Right ventricle myocardium inferior (tissue), 1 donor: ENCODE measurements at places on chromosomes 5 and 9.
A peak's percentile ranks its signal among the peaks of the same experiment; 100 is the strongest.

GRCh38 chr5:126917918-126918614 is 112.3 kb downstream of the MARCHF3 start:
- DNase-seq, result peak; percentile 65

GRCh38 chr9:128861501-128861900 is 20.2 kb downstream of the KYAT1 start:
- DNase-seq, result no peak

- DNase-seq, result no peak
Measured at GRCh38 chr9:130915096-130915447, 18.5 kb upstream of the QRFP start.

DNA sequence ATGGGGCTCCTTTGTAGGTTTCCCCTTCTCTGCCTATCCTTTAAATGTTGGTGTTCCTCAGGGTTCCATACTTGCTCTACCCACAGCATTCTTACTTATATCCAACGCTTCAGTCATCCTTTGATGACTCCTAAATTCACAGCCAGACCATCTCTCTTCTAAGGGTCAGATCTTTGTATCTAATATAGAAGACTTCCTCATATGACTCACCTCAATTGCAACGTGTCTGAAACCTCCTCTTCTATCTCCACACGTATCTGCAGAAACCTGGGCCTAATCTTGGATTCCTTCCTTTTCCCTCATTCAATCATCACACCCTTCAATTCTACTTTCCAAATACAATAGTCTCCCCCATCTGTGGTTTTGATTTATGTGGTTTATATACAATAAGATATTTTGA is 68.3 kb downstream of the HMGCR start:
- no peak for DNase-seq

DNA sequence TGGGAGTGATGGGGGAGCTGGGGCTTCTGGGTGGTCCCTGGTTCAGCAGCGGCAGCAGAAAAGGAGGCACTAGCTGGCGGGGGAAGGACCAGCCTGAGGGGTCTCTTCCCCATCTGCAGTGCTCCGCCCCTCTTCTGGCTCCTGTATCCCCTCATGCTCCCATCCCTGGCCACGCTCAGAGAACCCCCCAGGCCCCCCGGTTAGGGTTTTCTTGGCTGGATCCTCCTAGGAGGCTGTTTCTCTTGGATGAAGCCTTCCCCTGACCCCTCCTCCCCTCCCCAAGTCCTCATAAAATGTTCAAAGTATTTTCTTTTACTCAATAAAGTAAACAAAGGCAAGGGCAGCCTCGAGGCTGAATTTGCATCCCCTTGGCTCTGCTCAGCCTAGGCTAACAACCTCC is 60.8 kb downstream of the FGF18 start:
- DNase-seq, result no peak

DNA sequence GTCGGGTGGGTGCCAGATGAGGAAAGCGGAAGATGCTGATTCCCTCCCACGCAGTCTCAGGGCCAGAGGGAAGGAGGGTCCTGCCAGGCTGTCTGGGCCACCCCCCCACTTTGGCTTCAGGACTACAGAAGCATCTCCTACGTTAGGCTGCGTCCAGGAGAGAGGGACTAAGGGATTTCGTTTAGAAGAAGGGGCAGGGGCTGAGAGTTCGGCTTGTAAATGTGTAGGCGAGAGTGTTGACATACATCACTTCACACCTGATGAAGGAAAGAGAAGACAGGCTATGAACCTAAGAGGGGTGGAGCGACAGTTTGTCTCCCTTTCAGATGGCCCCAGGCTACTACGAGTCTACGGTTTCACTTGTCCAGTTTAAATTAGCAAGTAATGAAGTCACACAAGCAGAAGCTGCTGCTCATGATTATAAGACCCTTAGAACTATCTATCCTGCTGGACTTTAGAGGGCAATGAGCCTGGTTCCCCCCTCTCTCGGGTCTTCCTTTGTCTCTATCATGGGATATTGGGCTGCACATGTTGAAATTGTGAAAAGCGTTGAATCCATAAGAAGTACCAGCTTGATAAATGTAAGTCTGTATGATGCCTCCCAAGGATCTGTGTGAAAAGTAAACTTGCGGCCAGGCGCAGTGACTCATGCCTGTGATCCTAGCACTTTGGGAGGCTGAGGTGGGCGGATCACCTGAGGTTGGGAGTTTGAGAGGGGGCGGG is 193.0 kb downstream of the AOPEP start:
- DNase-seq, result no peak

- DNase-seq, result no peak
Measured at GRCh38 chr5:155562158-155562557, 548.6 kb downstream of the KIF4B start.

- DNase-seq, result no peak
Measured at GRCh38 chr5:109479260-109479860, 69.6 kb upstream of the PJA2 start.

GRCh38 chr5:16980983-16981382 is 44.9 kb upstream of the MYO10 start:
- no peak for DNase-seq

- DNase-seq, result no peak
Measured at GRCh38 chr5:132478366-132478871, 12.2 kb downstream of the IRF1 start.

DNA sequence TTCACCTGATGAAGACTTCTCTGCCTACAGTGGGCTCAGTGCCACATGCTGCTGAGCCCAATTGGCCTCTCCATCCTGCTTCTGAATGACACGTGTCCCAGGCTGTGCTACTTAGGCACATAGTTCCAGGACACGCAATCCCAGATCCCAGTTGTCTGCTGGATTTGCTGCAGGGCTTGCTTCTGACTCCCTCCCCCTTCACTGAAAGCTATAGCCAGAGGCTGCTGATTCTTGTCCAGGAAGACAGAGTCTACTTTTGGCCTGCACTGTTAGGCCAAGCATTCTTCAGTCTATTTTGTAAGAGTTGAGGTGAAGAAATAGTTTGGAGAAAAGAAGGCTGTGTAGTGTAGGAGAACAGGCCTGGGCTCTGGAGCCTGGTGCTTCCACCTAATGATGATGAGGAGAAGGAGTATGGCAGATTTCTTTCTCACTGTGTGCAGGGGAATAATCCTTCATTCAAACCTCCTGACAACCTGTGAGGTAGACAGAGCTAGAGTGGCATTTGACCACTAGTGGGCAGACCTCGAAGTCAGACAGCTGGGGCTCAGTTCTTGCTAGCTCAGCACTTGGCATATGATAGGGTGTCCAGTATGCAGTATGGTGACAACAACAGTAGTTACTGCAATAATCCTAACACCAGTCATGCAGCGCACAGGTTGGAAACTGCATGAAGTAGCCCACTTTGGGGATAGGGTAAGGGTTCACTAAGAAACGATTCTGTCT is 19.5 kb upstream of the ASPN start:
- no peak for DNase-seq

DNA sequence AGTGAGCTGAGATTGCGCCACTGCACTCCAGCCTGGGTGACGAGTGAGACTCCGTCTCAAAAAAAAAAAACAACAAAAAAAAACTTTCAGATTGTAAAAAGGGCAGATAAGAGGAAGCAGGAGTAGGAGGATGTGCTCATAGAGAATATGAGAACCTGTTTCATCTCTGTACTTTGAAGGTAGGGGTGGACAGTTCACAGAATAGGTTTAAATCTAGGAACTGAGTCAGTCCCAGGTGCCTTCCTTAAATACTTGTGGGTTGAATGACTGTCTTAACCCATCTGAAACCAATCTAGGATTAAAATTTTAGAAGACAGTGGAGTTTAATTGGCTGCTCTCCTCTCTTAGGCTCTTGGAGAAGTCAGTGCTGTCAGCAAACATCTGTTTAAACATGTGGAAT is 12.4 kb downstream of the POLK start:
- DNase-seq, result no peak

- no peak for DNase-seq
Measured at GRCh38 chr5:154967421-154968024, 26.6 kb downstream of the MRPL22 start.

GRCh38 chr5:566636-567309 is 42.5 kb upstream of the SLC9A3 start:
- no peak for DNase-seq

DNA sequence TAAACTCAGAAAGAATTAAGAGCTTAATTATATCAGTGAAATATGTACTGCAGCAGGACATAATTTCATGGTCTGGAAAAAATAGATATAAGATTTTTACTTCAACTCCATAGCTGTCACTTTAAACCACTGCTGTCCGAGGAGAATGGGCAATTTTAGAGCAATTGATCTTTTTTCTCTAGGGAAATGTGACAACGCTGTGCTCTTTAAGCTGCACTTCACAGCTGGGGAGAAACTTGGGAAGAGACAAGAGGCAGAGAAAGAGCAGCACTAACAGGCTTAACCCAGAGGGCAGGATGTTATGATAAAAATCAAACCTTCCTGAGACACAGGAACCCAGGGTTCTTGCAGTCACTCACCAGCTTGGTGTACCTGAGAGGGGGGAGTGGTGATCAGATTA is 92.0 kb downstream of the SPOCK1 start:
- DNase-seq, result no peak

- DNase-seq, result no peak
Measured at GRCh38 chr9:132697230-132697629, 27.0 kb downstream of the GTF3C4 start.

DNA sequence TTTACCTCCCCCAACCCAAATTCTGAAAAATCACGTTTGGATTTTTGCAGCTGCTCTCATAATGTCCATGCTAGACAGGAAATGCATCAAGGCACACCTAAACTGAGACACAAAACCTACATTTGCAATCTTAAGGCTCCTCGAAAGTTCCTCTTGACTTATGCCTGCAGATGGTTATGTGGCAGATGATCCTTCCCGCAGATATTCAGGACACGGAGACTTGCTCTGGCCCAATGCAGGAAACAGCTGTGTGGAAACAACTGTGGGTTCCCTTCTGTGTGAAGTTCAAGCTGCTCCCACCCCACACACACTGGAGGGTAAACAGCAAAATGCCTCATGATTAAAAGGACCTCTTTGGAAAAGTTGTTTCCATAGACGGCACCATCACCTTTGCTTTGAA is 253.8 kb downstream of the EBF1 start:
- DNase-seq, result no peak

GRCh38 chr5:156388233-156388632 is 61.3 kb downstream of the SGCD start:
- no peak for DNase-seq

- DNase-seq, result no peak
Measured at GRCh38 chr9:126984969-126985368, 70.4 kb downstream of the RALGPS1 start.

GRCh38 chr9:113350937-113351336 is 1.6 kb downstream of the BSPRY start:
- no peak for DNase-seq

DNA sequence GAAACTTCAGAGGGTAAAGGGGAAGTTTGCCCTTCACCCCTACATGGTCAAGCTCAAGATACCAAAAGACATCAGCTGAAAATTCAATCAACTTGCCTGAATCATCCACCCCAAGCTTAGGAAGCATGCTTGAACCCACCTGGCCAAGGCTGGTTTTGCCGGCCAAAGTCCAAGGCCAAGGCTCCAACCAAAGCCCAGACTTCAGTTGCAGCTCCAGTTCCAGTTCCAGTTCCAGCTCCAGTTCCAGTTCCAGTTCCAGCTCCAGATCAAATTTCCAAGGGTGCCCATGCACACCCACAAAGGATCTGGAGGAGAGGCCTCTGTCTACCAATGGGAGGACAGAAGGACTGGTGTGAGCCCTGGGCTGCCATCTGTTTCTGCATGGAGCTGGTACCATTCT is 4.6 kb upstream of the SERINC5 start:
- no peak for DNase-seq

- DNase-seq, result no peak
Measured at GRCh38 chr9:131727795-131728545, 11.9 kb downstream of the RAPGEF1 start.

DNA sequence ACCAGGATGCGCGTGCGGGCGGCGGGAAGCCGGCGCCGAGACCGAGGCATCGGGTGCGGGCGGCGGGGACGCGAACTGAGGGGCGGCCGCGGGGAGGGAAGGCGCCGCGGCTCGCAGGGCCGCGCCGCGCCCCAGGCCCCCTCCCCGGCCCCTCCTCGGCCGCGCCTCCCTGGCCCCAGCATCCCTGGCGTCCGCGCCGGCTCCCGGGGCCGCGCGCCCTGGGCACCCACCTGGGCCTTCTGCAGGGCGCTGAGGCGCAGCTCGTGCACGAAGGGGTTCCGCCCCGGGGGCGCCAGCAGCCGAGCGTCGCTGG is 324 bp downstream of the LPCAT1 start:
- DNase-seq, result peak; percentile 76

DNA sequence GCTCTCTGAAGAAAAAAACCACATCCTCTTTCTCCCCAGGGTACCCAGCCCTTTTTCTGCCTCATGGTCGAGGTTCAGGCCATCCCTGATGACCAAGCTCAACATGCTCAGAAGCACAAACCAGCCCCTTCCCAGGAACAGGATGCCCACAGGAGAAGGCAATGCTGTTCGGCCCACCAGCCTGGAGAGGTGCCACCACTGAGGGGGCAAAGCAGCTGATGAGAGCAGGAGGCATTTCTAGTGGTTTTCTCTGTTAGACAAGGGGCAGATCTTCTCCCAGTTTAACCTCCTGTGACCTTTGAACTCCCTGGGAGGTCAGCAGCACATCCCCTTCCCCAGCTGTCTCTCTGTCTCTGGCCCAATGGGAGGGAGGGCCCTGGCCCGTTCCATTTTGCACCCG is 73.0 kb downstream of the PAX5 start:
- no peak for DNase-seq

GRCh38 chr5:60835554-60835953 is 8.5 kb downstream of the ELOVL7 start:
- no peak for DNase-seq

- no peak for DNase-seq
Measured at GRCh38 chr9:13832446-13832845, 481.5 kb downstream of the NFIB start.

- no peak for DNase-seq
Measured at GRCh38 chr5:14408969-14409586, 172.5 kb upstream of the OTULINL start.

DNA sequence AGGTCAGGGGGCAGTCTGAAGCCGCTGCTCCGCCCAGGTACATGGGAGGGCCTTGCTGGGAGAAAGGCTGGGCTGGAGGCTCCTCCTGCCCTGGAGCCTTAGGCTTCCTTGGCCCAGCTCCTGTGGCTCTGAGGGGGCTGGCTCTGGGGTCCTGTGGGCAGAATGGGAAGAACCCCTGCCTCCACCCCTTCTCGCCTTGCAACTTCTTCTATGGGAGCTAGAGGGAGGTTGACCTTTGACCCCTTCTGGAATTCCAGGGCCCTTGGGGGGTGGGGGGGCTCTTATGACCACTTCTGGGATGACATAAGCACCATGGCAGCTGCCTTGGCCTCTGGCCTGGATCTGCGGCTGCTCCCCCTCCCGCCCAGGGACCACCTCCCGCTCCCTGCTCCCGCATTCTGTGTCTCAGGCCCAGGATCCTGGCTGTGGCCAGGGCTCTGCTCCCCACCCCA is 32.2 kb downstream of the IER5L start:
- peak; percentile 76 for DNase-seq

DNA sequence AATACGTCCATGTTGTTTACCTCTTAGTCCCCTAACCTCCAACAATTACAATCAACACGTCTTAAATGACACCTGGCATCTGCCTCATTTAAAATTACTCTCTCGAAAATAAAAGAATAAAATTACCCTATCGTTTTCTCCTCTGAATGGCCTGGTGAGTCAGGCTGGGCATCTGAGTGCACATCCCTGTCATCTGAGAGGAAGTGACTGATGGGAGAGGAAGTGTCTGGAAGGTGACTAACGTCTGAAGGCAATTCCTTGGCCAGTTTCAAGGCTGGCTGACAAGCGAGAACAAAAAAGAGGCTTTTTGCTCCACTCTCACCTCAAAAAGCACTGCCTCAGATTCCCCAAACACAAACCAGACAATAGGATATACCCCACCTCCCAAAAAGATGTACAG is 57.7 kb downstream of the MAPKAP1 start:
- no peak for DNase-seq
